NCI-H226 (cell line): ENCODE measurements at places on chromosomes 2 and 18.

- DNase-seq, result no peak
These were observed 139.8 kb upstream of the HNMT start for GRCh38 chr2:137824501-137824900.

DNA sequence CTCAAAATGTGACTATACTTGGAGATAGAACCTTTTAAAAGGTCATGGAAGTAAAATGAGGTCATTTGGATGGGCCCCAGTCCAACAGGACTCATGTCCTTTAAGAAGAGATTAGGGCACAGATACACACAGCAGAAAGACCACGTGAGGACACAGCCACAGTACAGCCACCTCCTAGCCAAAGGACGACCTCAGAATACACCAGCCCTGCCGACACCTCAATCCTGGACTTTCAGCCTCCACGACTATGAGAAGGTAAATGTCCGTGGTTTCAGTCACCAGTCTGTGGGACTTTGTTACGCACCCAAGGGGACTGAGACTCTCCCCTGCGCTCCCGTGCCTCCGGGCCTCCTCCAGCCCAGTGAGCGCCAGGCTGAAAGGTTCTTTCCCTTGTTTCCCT lies 30.2 kb upstream of the HPCAL1 start:
- DNase-seq, result no peak

DNA sequence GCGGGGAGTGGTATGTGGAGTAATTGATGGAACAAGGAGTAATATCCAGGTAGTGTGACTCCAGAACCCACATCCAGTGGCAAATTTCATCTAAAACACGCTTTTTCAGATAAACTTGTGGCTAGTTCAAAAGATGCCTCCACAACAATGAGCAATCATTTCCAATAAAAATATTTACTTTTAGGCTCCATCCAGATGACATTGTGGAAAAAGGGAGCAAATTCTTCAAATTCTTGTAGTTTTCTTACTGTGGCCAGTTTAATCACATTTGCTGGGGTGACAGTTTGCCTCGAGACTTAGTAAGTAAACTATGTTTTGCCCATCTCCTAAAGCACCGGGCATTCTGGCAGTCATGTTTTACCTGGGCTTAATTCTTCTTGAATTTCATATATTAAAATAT lies 243.6 kb downstream of the IRS1 start:
- no peak for DNase-seq

DNA sequence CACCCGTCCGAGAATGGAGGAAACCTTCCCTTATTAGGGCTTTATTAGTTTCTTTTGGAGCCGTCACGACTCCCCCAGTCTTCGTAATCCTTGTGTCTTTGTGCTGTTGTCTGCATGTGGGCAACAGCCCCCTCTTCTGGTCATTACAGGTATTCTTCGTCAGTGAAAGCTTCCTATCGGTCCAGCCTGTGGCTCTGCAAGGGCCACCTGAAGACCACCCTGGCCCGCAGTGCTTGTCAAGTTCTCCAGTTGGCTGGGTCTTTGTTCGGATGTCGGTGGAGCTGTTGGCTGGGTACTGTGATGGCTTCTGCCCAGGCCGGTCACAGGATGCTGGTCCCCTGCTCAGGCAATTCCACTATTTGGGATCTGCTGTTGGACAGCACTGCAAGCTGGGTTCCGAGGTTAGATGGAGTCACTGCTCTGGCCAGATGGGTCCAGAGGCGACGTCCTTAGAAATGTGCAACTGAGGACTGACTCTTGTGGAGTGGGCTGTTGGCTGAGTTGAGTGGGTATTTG lies 19.2 kb downstream of the E2F6 start:
- peak; percentile 23 for DNase-seq

GRCh38 chr18:36382854-36383253 lies 85.3 kb downstream of the FHOD3 start:
- no peak for DNase-seq

DNA sequence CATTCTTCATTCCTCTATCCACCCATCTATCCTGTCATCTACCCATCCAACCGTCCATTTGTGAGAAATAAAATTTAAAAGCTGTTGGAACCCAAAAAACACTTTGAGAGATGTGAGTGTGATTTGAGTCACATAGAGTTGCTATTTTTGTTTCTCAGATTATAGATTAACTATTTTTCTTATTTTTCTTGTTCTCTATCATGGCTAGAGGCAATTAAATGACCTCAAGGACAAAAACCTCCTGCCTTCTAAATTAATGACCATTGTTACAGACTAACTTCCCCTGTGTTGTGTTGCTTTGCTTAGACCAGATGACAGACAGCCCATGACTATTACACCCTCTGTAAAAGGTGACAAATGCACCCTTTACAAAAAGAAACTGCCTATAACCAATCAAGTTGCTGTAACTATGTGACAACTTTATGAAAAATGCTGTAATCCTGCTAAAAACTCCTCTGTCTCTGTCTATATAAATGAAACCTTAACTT lies 207.9 kb upstream of the CXCR4 start:
- DNase-seq, result no peak

DNA sequence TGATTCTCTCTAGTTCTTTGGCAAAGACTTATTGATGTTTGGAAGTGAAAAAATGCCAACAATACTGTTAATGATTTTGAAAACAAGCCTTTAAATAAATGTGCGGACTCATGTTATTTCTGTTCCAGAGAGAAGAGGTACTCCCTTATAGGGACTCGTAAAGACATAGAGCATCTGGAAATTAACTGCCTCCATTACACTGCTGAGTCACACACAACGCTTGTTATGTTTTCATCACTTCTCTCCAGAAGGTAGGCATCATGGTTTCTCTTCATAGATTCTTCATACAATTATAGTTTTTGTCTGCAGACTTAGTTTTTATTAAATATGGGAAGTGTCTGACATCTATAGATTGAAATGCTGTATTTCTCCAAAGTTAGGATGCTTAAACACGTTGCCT lies 302.5 kb upstream of the EPC2 start:
- DNase-seq, result no peak

DNA sequence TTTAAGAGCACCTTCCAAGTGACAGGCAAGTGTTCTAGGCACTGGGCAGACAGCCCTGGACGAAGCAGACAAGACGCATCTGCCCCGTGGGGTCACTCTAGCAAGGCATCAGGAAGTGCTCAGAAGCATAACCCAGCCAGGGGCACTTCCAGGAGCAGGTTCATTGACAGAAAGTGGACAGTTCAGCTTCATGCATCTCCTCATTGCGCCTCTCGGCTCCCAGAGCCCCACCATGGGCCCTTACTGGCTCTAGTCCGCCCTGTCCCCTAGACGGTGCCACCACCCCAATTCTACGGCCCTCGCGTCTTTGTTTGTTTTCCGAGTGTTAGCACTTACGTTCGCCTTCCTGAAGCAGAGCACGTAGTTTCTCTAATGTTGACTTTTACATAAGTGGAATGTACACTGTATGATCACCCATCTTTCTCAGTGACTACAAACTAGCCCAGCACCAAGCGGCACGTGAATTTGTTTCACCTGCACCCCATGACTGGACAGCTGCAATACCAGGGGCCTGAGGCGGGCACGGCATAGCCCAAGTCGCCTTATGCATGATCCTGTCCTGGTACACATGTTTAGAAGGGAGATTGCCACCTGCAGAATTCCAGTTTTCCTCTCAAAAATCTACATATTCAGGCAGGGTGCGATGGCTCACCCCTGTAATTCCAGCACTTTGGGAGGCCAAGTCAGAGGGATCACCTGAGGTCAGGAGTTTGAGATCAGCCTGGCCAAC lies 33.2 kb downstream of the SNED1 start:
- DNase-seq, result no peak

DNA sequence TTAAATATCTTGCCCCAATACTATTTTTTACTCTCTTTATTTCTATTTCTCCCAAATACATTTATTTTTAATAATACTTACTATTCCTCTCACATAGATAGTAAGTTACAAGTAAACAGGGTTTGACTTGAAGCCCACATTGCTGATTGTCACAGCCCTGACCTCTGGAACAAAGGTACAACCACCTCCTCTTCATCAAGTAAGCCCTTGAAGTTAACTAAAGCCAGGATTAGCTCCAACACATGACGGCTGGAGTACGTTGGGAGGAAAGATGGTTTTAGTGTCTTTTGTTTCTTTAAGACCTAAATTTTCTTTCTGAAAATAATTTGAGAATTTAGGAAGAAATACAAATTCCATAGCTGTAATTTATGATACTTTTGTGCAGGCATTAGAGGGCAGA lies 949 bp downstream of the MYOM1 start:
- no peak for DNase-seq

DNA sequence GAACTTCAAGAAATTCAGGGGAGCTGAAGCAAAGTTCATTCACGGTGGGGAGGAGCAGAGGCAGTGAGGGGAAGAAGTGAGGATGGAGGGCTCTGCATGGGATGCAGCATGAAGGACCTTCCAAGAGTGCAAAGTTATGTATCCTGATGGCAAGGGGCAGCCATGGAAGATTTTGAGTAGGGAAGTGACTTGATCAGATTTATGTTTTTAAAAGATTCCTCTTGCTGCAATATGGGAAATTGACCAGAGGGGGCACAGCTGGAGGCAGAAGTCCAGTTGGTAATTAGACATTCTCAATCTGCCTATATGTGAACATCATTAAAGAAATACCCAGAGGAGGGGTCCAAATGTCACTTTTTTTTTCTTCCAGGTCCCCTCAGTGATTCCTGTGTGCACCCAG lies 21.5 kb upstream of the ANXA4 start:
- no peak for DNase-seq

DNA sequence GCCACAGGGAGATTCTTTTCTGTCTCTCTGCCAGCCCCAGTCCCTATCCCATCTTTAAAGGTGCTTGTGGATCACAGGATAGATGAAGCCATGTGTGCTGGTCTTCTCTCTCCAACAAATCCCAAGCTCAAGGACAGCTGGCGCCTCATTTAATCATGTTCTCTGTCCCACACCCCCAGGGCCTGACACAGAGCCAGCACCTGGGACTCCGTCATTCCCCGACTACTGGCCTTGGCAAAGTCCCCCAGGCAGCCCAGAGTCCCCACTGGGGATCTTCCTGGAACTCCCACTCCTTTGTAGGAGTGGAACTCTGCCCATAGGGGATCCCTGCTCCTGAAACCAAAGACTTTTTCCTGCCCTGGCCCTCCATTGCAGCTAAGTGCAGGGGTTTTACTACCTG lies 60.8 kb downstream of the MTHFD2 start:
- DNase-seq, result no peak

- DNase-seq, result no peak
These were observed 9.0 kb upstream of the GAL3ST2 start for GRCh38 chr2:241767464-241768250.

- DNase-seq, result no peak
These were observed 7.1 kb downstream of the ZNF407 start for GRCh38 chr18:74604774-74605173.

DNA sequence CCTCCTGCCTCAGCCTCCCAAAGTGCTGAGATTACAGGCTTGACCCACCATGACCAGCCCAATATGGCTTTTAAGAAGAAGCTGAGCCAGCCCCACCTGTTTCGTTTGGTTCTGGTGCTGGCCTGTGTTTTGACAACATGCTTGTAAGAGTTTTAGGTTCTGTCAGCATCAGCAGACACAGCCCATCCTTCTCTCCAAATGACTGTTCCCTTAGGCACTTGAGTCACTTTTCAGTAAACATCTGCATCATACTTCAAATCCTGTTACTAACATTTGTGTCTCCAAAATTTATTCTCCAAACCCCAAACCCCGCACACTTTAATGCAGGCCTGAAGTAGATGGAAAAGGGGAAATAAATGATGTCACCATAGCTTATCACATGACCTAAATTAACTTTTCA lies 1118.5 kb downstream of the TSN start:
- no peak for DNase-seq

- no peak for DNase-seq
These were observed 172.1 kb downstream of the UPP2 start for GRCh38 chr2:158273791-158274190.

DNA sequence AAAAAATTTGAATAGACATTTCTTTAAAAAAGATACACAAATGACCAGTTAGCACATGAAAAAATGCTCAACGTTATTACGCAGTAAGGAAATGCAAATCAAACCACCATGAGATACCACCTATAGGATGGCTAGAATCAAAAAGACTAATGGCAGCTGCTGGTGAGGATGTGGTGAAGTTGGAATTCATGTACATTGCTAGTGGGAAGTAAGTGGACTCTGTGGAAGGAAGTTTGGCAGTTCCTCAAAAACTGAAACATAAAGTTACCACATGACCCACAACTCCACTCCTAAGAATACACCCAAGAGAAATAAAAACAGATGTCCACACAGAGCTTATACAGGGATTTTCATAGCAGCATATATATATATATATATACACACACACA lies 51.2 kb downstream of the MBP start:
- peak; percentile 42 for DNase-seq
